D721Med (cell line): ENCODE measurements at places on chromosomes 1 and 21.

- no peak for DNase-seq
These were observed 36.0 kb downstream of the PABPC4 start for GRCh38 chr1:39540504-39541031.

GRCh38 chr1:8332806-8333205 lies 14.9 kb downstream of the SLC45A1 start:
- DNase-seq, result no peak

DNA sequence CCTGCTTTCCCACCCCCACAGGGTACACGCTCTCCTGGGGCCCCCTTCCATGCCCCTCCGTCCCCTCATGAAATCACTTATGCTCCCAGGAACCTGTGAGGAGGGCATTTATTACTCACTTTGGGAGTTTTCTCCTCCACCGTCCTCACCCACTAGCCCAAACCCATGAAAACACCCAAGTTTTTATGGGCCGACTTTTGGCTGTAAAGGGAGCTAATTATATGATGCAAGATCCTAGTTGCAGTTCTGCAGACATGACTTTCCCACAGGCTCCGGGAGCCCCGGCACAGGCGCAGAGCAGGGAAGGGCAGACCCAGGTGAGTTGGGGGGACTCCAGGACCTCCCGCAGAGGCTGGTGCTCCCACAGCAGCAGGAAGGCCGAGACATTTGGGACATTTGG lies 29.7 kb downstream of the EPHA2 start:
- no peak for DNase-seq

- no peak for DNase-seq
These were observed 12.2 kb downstream of the UBR4 start for GRCh38 chr1:19197845-19198244.

DNA sequence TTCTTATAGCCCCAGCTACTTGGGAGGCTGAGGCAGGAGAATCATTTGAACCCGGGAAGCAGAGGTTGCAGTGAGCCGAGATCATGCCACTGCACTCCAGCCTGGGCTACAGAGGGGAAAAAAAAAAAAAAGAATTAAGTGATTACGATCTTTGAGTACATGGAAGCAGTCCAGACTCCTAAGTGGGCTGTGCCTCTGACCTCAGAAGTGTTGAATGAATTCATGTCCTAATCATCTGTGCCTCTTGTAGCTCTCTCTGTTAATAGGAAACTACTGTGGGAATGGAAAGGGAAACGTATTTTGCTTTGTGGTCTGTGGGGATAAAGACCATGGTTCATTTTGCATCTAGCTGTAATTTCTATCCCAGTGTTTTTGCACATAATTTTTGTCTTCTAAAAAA lies 8.4 kb upstream of the IVNS1ABP start:
- no peak for DNase-seq
